ENCODE measurements at places on chromosomes 6 and 20.
A peak's percentile ranks its signal among the peaks of the same experiment; 100 is the strongest.

DNA sequence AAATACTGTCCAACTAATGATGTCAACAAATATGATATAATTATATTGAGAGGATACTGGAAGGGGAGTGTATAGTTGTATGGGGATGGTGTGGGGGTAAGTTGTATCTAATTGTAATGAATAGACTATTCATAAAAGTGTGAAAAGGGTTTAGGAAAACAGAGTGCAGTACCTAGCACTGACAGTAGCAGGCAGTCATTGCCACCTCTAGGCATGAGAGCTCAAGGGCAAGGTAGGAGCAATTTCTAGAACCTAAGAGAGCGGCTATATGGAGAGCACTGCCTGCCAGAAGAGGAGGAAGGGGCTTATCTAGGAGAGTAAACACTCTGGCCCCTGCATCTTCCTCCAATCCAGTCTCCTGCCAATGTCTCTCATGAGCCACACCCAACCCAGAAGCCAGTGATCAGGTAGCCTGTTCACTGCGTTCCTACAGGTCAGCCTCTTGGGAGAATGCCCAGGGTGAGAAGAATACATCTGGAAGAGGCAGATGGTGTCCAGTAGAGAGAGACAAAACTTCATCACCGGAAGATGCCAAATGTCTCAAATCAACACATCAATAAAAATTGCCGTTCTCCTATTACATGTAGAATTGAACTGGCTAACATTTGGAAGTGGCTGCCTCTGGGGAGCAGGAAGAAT, 200.0 kb downstream of the LY86 start:
- DNase-seq = no peak

DNA sequence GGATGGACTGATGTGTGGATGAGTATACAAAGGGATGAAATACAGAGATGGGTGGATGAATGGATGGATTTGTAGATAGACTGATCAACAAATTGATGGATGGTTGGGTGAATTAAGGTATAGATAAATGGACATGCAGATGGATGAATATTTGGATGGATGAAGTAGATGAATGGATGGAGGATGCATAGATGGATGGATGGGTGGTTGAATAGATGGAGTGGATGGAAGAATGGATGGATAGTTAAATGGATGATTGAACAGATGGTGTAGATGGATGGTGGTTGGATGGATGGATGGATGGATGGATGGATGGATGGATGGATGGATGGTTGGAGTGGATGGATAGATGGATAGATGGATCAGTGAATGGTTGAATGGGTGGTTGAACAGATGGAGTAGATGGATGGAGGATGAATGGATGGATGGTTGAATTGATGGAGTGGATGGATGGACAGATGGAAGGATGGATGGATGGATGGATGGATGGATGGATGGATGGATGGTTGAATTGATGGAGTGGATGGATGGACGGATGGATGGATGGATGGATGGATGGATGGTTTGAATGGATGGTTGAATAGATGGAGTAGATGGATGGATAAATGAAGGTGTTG, 15.0 kb downstream of the SLC2A10 start:
- no peak for DNase-seq

DNA sequence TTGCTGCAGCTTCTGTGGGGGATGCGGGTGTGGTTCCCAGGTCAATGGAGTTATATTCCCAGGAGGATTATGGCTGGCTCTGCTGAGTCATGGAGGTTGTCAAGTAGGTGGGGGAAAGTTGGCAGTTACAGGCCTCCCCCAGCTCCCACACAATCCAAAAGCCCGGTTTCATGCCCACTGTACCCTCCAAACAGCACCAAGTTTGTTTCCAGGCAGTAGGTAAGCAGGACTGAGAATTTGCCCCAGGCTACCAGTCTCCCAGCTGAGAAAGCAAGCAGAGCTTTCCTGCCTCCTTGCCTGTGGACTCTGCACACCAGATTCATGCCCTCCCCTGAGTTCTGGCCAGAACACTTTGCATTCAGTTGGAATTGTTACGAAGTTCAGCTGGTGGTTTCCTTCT, 578.2 kb downstream of the MEI4 start:
- DNase-seq = no peak

- DNase-seq = peak; percentile 53
Observed at GRCh38 chr6:147204060-147204785, at the start of gene STXBP5. STXBP5 (plus strand) TSS chr6:147204417; CDS start chr6:147204533, 116 bp downstream.

DNA sequence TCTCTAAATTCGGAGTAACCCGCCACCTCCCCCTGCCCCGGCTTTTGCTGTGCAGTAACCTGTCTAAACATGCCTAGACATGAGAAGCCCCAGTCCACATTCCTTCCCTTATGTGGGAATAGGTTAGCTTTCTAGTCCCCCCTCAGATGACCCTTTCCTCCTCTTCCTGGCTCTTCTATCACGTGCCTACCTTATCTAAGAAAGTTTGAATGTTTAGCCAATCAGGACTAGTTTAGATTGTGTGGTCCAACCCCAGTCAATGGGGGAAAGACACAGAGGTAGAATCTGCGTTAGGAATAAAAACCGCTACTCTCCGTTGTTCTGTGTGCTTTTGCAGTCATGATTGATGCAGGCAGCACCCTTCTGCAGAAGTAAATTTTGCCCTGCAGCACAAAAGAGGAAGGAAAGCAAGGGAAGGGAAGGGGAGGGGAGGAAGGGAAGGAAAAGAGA, 69.0 kb upstream of the CD93 start:
- no peak for DNase-seq

GRCh38 chr6:63560801-63561287, 11.4 kb upstream of the LOC128125822 start:
- DNase-seq = peak; percentile 42

DNA sequence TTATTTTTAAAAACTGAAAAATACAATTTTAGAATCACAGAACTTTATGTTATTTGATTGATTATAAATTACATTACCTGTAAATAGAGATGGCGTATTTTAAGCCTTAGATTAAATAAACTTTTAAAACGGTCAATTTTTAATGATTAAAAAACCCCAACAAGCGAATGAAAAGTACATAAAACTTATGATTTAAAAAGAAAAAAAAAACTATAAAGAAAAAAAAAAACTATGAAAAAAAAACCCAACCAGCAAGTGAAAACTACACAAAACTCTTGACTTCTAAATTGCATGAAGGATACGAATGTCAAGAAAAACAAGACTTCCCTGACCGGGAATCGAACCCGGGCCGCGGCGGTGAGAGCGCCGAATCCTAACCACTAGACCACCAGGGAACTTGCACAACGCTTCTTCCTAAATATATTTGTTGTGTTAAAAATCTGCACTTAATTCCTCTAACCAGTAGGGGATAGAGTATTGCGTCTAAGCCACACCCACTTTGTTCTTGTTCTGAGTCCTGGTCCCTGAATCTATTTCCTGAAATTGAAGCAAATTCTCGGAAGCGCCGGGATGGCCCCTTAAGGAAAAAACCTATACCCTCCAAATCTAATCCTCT, 10.7 kb upstream of the NCOA7 start:
- DNase-seq = peak; percentile 91

- no peak for DNase-seq
Observed at GRCh38 chr20:5039255-5039657, 37.9 kb upstream of the SLC23A2 start.

GRCh38 chr6:129251669-129252376, 368.9 kb downstream of the LAMA2 start:
- peak; percentile 71 for DNase-seq

DNA sequence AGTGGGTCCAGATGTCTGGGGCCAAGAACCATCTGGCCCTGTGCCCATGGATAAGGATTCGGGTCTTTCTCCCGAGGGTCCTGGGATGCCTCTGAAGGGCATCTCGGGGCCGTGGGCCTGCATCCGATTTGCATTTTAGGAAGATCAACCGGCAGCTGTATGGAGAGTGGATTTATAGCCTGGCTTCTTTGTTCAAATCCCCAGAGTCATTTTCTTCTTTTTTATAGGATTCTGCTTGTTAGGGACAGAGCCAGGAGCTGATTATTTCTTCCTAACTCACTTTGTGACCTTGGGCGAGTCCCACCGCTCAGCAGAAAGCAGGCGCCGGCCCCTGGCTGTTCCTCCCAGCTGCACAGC, 52.9 kb upstream of the APCDD1L start:
- no peak for DNase-seq

DNA sequence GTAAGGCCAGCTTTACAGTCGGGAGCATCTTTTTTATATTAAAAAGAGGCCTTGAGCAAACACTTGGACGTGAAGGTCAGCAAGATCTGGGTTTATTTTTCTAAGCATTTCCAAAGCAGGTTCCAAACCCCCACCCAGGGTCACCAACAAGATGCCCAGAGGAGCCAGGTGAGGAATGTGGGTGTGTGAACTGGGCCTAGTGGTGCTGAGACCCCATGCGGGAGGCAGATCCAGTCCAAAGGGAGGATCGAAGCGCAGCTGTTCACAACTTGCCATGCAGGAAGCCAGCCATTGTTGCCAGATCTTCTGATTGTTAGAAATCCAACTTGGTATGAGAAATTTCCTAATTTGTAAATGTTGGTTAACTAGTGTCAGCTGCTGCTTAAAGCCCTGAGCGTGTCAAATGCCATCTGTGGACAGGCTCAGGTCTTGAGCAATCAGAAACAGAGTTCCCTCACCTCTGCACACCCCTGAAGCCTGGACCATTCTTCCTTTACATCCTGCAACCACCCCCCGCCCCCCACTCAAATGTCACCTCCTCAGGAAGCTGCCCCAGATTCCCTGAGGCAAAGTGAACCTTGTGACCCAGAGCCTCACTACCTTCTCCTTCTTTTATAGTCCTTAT, 46.5 kb downstream of the NFATC2 start:
- DNase-seq = no peak

- DNase-seq = no peak
Observed at GRCh38 chr6:16474772-16475493, 236.5 kb downstream of the GMPR start.

GRCh38 chr6:63458480-63459115, 113.7 kb upstream of the LOC128125822 start:
- DNase-seq = no peak

DNA sequence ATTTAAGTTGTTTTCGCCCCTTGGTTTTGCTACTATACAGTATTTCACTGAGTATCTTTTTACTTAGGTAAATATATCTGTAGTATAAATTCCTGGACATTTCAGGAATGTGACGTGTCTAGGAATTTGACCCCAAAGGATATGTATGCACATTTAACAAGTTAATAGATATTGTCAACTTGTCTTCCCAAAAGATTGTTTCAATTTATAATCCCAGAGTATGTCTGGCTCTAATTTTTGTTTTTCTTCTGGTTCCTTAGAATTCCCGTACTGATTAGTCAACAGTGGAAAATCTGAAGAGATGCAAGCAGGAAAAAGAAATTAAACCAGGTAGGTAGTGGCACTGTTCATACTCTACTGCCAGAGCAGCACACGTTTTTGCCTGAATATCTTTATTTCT, 7.2 kb downstream of the PKIG start:
- DNase-seq = no peak

DNA sequence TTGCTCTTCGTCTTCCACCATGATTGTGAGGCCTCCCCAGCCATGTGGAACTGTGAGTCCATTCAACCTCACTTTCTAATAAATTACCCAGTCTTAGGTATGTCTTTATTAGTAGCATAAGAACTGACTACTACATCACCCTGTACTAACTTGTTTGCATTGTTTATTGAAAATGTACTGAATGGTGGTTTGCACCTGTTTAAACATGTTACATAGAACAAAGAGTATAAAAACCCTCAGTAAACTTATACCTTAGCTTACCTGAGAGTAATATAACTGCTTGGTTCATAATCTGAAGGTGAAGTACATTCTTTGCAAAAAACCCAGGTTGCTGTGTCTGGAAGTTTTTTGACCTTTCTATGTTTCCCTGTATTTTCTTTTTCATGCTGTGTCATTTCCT, 777.8 kb downstream of the TBC1D32 start:
- DNase-seq = no peak

DNA sequence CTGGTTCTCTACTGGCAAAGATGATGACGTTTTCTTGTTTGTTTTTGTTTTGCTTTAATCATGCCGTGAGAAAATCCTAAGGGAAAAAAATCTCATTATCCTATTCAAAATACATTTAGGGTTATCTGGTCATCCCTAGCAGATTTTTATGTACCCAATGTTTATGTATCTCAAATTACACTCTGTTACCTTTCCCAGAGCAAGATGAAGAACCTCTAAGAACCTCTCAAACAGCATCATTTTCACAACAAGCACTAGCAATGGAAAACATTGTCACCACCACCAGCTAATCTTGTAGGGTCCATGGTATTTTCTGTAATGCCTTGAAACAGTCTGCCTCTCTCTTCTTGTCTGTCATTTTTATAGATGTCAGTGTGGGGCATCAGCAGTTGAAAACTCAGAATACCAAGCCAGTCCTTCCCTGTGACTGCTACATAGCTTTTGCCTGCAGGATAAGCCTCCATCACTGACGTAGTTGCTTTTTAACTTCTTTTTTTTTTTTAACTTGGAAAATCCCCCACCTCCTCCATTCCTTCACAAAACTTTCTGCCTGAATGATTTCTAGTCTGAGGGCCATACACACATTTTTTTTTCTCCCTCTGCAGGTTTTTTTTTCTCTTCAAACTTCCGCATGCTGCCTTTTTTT, 2.4 kb upstream of the SNAP25 start:
- DNase-seq = no peak

- DNase-seq = no peak
Observed at GRCh38 chr6:12335717-12336116, 45.6 kb downstream of the EDN1 start.

DNA sequence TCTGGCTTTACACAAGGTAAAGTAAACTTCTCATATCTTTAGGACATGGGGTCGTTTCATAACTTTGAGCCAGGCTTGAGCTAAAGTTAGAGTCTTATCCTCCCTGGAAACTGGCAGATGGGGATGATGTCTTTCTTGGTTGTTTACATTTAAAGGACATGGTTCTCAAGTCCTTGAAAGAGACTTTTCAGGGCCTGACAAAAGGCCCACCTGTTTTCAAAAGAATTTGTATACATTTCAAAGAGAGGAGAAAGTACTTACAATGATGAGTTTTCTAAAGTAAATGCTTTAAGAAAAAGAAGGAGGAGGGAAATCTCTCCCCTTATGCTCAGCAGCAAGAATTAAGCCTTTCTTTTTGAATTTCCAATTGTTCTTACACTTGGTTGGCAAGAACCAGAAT, 45.7 kb upstream of the TINAG start:
- no peak for DNase-seq

DNA sequence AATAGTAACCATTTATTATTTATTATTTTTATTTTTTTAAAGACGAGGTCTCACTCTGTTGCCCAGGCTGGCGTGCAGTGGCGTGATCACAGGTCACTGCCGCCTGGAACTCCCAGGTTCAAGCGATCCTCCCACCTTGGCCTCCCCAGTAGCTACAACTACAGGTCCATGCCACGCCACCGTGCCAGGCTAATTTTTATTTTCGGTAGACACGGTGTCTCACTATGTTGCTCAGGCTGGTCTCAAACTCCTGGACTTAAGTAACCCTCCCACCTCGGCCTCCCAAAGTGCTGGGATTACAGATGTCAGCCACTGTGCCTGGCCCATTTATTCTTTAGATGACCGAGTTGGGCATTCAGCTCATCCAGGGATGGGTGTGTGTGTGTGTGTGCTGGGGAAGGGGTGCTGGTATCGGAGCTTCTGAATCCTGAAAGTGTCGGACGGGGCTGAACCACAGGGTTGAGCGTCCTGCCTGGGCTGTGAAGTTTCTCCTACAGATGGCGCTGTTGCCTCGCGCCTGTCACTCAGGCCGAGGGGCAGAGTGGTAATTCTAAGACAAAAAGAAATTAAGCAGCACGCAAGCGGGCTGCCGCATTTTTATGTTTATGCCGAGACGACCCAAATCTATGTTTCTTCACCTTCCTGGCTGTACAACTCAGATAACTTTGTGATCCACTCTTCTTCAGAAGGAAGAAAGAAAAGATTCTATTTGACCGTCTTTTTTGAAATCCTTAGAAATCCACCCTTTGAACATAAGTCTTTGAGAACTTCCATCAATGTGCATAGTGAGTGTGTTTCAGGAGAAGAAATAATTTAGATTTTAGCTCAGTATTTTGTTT, 252.8 kb downstream of the CDH26 start:
- peak; percentile 20 for DNase-seq
